ENCODE measurements at places on chromosomes 5 and 9.
A peak's percentile ranks its signal among the peaks of the same experiment; 100 is the strongest.

DNA sequence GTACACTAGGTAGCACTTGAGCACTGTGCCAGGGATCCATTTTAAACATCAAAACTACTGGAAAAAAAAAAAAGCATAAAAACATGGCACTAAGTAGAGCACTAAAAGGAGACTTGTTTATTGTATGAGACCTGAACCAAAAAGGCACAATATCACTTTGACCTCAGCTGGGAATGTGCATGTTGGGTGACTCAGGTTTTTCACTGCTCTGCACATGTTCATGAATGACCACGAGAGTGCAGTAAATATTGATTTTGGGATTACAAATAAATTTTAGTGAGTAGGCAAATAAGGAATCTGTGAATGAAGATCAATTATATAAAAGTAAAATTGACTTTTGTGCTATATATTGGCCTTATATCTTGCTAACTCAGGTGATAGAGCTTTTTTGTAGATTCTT lies 11.8 kb downstream of the RMI1 start:
- DNase-seq = peak; percentile 54

- no peak for DNase-seq
Observed at GRCh38 chr9:110105107-110105506, 102.9 kb downstream of the C9orf152 start.

GRCh38 chr5:102138243-102138653 lies 157.8 kb downstream of the SLCO4C1 start:
- no peak for DNase-seq

GRCh38 chr5:62737766-62738165 lies 159.1 kb downstream of the LRRC70 start:
- DNase-seq = no peak

GRCh38 chr5:148849461-148849860 lies 23.1 kb downstream of the ADRB2 start:
- DNase-seq = no peak

- DNase-seq = no peak
Observed at GRCh38 chr5:451587-452458, 8.8 kb downstream of the EXOC3 start.

DNA sequence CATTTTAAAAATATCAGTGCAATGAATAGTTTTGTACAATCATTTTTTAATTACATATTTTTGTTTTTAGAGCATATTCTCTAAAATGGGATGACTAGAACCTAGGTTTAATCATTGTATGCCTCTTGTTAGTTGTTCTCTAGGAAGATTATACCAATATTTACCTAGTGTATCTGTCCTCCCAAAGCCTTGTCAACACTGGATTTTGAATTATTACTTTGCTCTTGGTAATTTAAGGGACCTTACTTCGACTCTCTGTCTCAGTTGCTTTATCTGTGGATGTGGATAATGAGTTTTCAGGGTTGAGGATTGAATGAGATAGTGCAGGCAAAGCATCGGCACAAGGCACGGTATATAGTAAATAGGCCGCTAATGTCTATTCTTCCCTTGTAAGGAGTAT lies 10.9 kb upstream of the PIP5K1B start:
- DNase-seq = no peak

DNA sequence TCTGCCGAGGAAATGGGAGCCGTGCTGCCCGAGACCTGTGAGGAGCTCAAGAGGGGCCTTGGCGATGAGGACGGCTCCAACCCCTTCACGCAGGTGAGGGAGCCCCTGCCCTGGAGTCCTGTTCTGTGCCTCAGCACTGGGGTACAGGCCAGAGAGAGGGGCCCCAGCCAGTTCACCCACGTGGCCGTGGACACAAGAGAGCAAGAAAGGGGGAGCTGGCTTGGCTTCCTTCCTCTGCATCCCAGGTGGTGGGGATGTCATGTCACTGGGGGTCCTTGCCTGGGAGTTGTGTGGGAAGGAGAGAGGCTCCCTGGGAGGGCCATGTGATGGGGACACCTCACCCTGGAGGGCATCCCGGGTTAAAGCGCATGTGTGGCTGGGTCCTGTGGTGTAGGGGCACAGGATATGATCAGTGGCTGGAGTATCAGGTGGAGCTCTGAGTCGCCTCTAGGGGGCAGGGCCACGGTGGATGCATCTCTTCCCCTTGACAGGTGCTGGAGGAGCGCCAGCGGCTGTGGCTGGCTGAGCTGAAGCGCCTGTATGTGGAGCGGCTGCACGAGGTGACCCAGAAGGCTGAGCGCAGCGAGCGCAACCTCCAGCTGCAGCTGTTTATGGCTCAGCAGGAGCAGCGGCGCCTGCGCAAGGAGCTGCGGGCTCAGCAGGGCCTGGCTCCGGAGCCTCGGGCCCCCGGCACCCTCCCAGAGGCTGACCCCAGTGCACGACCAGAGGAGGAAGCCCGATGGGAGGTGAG lies 7.5 kb downstream of the N4BP3 start:
- DNase-seq = peak; percentile 91

GRCh38 chr9:7968687-7969086 lies 169.1 kb upstream of the DMAC1 start:
- DNase-seq = no peak

DNA sequence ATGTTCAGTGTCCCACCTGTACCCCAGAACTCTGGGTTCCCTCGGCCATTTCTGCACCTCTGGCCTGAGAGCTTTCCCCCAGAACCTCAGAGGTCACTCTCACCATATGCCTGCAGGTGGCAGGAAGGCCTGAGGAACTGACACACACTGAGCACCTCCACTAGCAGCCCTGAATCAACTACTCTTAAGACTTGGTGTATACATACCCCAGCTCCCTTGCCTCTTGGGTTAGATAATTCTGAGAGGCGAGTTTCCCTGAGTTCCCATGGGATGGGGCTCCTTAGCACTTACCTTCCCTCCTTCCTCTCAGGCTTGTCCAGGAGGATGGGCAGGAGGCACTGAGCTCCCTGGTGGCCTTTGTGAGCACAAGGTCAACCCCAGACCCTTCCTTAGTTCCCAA lies 86.1 kb downstream of the HSD17B3 start:
- no peak for DNase-seq

DNA sequence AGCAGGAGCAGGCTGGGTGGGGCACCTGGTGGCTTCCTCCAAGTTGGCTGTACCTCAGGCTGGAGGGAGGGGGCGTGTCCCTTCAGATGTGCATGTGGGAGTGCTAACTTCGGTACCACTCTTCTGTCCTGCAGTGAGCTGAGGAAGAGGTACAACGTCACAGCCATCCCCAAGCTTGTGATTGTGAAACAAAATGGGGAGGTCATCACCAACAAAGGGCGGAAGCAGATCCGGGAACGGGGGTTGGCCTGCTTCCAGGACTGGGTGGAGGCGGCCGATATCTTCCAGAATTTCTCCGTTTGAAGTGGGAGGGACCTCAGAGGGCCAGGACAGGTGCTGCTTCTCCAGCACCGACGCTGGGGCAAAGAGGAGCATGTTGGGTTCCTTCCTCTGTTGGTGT lies 9.3 kb downstream of the NXNL2 start:
- no peak for DNase-seq

GRCh38 chr5:9268226-9268625 lies 277.6 kb downstream of the SEMA5A start:
- DNase-seq = no peak

DNA sequence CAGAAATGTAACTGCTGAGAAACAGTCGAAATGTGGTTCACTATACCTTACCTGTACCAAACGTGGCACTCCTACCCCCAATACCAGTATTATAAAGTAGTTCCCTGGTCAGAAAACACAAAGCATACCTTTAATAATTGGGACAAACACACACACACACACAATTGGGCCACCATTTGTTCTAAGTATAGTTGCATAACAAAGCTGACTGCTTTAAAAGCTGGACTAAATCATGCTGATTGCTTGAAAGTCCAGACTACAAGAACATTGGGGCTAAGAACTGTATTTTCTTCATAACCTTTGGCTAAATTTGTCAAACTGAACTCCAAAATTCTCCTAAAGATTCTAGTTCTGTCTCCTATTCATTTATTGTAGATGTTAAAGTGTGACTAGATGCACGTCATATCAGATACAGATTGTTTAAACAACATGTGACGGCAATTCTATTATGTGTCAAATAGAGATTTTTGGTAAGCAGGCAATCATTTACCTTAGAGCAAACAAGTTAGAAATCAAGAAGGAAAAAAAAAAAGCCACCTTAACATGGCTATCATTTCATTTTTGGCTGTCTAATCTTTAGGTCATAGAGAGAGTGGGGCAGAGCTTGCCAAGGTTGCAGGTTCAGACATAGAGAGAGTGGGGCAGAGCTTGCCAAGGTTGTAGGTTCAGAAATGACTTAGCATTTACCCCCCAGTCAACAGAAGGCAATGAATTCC lies 265.1 kb downstream of the ARL15 start:
- DNase-seq = no peak

DNA sequence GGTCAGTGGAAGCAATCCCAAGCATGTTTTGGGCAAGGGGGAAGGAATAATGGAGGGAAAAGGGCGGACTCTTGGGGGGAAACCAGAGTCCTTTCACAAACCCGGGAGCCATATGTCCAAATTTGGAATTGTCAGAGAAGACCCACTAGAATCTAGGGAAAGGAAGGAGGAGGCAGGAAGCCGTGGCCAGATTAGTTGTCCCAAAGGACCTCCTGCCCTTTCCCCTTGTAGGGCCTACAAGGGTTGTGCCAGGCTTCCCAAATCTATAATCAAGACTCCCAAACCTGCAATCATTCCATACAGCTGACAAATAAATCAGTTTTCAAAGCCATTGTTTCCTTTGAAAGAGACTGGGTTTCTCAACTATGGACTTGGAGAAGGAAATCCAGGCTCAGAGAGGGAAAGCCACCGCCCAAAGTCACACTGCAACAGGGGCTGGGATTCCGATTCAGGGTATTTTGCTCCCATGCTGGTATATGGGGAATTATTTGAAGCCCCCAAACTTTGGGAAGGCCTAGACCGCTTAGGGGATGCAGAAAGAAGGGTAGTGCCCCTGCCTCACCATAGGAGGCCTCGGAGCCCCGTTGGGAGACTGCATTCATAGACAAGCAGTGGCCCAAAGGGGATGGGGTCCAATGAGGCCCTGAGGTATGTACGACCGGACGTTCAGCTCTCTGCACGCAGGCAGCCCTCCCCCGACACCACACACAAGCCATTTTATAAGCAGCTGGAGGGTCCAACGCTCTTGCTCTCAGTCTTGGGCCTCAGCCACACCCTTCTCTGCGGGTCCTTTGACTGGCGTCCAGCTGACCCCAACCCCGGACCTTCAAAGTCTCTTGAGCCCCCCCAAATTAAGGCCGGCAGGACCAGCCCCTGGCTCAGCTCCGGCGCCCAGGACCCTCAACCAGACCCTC lies 815 bp downstream of the ANXA6 start:
- no peak for DNase-seq

DNA sequence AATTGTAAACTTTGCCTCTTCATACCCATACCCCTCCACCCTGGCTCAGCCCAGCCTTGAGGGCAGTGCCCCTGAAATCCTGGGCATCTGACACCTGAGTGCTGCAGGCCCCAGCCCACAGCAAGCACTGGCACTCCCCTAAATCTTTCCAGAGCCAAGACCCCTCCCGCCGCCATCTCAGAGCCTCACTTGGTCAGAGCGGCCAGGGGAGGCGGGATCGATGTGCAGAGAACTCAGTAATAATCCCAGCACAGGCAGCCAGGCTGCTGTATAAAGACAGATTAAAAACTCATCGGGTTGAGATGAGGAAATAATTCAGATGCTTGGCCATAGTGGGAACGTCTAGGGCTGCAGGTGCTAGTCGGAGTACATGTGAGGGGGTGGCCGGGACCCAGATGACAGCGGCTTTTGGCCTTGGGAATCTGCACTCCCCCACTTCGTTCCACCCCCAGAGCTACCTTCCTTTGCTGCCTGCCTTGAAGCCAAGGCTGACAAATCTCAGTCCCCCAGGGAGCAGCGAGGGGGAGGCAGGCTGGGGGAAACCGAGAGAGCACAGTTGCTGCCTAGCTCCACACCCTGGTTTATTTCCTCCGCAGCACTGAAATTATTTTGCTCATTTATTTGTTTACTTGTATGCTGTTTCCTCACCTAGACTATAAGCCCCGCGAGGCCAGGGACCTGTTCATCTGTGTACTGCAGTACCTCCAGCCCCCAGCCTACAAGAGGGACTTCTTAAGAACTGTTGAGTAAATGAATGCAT lies 19.5 kb upstream of the ARAP3 start:
- DNase-seq = no peak

GRCh38 chr9:131252120-131252519 lies 24.2 kb downstream of the FAM78A start:
- DNase-seq = no peak

- DNase-seq = no peak
Observed at GRCh38 chr5:117161718-117162335, 587.2 kb upstream of the SEMA6A start.

GRCh38 chr5:68315679-68316271 lies 100.2 kb downstream of the PIK3R1 start:
- DNase-seq = no peak

- DNase-seq = no peak
Observed at GRCh38 chr9:129414377-129414992, 206.4 kb downstream of the C9orf50 start.
